Pulmonary artery endothelial cell (primary cell): ENCODE measurements at places on chromosomes 6 and 20. TPM values are rescaled to one million over a fixed set of nuclear protein-coding genes. Genes with fewer than 3 reads are reported as not detected.
A peak's percentile ranks its signal among the peaks of the same experiment; 100 is the strongest.

DNA sequence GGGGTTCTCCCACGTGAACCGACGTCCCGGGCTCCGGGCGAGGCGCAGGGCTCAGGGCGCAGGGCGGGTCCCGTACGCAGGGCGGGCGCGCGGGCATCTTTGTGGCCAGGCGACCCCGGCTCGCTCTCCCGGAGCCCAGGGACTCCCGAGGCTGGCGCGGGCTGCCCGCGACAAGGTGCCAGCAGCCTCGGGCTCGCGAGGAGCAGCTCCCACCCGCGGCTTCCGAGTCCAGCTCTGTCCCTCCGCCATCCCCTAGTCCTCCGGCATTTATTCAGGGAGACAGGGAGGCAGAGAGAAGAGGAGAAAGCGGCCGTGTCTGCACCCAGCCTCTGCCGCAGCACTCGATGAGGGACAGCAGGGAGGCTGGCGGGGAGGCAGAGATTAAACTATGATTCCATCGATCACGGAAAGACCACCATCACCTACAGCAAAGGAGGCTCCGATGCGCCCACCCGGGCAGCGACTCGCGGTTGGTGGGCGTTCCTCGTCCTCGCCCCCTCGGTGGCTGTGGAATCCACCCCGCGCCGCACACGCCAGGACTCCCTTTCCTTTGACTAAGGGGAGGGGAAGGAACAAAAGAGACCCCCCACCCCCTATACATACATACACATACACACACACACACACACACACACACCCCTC is 1.1 kb downstream of the RGS17 start:
- no peak for DNase-seq

DNA sequence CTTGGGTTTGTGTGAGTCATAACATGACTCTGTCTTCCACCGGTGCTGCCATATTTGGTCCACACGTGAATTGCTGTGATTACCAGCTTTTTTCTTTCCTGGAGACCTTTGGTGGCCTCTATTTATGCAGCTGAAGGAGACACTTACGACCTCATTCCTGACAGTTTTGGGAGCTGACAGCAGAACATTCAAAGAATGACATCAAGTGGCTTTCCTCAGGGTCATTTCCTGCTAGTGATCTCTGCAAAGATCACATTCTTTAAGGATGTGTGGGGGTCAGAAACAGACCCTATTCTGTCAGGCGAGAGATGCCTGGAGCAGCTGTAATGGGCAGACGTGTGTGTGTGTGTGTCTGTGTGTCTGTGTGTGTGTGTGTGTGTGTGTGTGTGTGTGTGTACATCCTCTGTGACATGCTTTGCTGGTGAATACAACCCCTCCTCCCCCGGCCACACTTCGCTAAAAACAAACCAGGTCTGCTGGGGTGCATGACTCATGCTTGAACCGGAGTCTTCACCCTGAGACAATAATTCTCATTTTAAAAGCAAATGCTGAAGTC is 115.6 kb downstream of the TMEM170B start:
- peak; percentile 99 for DNase-seq

DNA sequence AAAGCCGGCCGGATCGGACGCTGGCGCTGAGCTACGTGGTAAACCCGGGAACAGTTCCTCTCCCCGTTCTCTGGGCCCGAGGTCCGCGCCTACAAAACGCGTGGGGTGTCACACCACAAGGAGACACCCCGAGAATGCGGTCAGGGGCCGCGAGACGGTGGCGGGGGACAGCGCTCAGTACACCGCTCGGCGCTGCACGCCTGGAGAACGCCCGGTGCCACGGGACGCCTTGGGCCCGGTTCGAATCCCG is 670 bp downstream of the NCOA5 start:
- DNase-seq = no peak

DNA sequence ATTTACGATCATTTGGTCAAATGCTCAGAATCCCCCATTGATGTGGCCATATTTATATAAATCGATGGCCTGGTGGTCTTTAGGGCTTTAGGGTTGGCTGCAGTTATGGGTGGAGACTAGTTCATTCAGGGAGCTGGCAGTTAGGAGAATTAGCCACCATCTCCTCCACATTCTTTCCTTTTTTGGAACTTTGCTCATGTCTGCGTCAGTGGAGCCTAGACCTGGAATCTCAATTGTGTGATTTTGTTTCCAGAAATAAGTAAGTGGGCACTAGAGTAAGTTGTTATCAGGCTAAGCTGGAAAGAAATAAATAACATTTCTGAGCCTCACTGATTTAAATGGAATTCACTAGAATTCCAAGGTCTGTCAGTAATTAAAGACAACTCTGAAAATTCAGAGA is 29.0 kb upstream of the ELOVL5 start:
- no peak for DNase-seq

DNA sequence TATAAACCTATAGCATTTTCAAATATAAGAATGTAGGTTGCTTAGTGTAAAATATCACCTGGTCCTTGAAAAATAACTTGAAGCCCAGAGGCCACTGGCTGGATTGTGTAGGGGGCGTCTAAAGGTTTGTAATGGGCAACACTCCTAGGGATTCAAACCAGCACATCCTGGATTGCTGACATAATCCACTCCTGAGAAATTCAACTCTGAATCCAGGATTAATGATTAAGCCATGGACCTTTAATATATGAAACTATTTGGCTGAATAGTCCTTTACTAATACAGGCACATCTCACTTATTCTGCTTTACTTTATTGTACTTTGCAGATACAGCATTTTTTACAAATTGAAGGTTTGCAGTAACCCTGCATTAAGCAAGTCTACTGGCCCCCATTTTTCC is 160.8 kb downstream of the UBE3D start:
- no peak for DNase-seq

- no peak for DNase-seq
Observed at GRCh38 chr6:90413867-90414266, 117.2 kb upstream of the BACH2 start.

DNA sequence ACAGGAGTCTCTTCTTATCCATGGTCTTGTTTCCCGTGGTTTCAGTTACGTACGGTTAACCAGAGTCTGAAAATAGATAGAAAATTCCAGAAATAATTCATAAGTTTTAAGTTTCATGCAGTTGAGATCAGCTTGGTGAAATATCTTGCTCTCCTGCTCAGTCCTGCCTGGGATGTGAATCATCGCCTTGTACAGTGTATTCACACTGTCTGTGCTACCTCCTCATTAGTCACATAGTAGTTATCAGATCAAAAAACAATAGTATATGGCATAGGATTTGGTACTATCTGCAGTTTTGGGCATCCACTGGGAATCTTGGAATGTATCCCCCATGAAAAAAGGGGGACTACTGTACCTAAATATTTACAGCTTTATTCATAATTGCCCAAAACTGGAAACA is 22.7 kb upstream of the MOCS1 start:
- no peak for DNase-seq

DNA sequence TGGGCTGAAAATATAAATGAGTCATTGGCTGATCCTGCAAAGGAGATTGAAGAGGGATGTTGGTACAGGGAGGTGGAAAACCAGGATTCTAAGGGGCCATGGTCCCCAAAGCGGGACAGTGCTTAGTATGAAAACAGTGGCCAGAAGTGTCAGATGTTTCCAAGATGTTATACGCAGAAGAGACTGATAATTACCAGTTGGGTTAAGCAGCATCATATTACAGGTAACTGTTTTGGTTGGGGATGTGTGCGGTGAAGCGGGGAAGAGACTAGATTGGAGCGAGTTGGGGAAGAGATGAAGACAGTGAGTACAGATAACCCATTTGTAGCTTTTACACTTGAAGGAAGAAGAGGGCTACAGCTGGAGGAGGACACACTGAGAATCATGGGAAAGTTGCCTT is 80.8 kb downstream of the PLEKHG1 start:
- no peak for DNase-seq

DNA sequence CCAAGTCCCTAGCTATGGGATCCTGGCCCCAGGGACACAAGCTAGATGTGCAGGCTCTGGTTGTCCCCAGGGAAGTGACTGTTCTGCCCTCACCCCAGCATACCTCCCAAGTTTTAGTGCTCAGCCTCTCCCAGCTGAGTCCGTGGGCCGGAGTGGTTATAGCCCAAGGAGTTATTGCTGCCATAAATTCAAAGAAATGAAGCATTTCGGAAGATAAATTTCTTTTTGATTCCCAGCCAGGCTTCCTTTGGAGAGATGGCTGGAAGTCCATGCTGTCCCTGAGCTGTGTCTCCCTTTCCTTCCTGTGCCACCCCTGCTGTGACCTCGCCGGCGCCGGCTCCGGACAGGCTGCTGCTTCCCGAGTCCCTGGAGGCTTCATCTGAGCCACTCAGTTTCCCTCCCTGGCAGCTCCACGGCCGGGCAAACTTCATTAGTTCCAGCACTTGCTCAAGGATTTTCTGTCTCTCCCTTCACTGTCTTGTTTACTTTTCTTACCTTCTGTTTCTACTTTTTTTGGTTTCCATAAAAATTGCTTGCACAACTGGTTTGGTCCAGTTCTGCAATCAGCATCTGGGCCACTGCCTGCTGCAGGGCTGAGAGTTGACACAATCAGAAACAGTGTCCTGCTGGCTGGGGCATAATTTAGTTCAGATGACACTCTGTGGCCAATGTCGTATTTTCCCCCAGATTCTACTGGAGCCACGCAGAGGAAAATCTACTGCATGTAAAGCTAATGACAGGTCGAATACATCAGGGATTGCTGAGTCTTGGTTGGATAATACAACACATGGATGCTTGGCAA is 225.5 kb downstream of the SYNDIG1 start:
- DNase-seq = no peak

GRCh38 chr20:23031346-23031745 is 3.8 kb upstream of the SSTR4 start:
- DNase-seq = no peak

DNA sequence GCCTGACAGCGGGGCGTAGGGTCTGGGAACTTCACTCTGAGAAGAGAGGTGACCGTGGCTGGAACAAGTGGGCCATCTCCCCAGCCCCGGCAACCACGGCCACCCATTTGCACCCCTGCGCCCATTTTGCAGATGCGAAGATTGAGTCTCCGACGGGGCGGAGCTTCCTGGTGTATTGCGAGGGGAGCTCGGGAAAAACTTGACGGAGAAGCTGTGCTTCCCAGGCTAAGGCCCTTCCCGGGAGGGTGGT is 653 bp downstream of the ZNF335 start:
- DNase-seq = no peak

GRCh38 chr6:145814035-145814500 is 527 bp downstream of the FBXO30 start:
- no peak for DNase-seq

GRCh38 chr6:12058172-12058961 is 46.3 kb downstream of the HIVEP1 start:
- DNase-seq = no peak

DNA sequence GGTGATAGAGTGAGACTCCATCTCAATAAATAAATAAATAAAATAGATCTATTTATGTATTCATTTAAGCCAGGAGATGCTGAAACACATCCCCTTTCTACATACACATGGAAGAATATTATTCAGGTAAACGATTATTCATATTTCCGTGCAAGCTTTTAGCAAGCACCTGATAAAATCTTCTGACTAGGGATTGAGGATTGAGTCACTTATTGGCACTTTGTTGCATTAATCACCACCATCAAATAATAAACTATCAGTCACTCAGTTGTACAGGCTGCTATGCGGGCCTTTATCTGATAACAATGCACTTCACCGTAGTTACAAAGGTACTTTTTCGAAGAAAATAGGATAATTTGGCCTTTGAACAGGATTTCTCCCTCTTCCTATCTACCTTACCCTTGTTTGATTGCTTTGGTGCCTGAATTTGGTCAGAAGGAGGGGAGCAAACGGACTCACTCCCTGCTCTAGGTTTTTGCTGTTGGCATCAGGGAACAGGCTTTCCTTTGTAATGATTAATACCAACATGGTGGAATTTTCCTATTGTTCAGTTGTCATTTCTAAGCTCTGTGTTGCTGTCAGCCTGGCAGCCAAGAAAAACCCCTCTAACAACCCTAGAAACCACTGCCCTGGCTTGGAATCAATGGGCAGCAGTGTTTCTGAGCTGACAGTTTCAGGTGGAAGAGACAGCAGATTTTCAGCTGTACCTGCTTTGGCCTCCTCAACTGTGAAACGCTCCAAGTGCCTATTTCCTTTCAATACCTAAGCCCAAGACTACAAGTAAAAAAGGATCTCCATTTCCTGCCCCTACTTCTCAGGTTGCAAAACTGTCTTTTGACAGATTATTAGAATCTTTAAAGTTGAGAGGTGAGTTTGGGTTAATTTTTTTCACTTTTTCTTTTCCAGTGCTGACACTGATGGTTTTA is 63.0 kb downstream of the MYB start:
- no peak for DNase-seq

Gene TSBP1
- total RNA-seq = not detected in 2 replicates

Gene ULBP1
- total RNA-seq = 0.11 and 0.20 TPM in 2 replicates

Gene SYNDIG1
- total RNA-seq = not detected in 2 replicates
